ENCODE measurements at places on chromosomes 7 and 10.

- DNase-seq = no peak
These were observed 64.6 kb upstream of the CREB5 start for GRCh38 chr7:28347475-28348318.

GRCh38 chr7:90726623-90727022 is 130.5 kb downstream of the CDK14 start:
- DNase-seq = no peak

- no peak for DNase-seq
These were observed 145.1 kb downstream of the GRM8 start for GRCh38 chr7:127107601-127108007.

DNA sequence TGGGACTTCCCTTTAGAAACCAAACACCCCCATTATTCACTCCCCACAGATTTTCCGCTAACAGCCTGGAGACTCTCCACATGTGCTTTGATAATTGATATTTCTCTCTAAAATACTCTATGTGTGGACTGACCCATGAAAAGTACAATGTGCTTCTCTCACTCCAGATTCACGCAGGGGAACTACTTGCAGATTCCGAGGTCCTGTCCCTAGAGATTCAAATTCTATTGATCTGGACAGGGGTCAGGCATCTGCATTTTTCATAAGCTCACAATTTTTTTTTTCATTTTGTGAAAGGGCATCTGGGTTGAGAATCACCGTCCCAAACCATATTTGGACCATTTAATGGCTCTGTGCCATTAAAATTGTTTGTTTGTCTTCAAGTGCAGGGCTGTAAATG is 98.7 kb downstream of the CALCR start:
- no peak for DNase-seq

DNA sequence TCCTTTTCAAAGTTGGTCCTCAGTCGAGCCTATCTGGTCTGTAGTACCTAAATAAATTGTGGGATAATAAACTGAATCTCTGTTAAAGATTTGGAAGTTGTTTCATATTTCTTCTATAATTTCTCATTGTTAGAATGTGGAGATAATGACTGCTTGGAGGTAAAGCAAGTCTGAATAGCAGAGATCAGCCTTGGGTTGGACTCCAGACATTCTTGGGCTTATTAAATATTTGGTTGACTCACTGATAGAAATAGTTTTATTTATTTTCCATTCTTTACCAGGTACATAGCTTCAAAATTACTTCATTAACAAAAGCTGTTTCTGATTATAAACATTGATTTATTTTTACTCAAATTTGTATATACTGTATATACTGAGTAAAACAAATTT is 34.3 kb downstream of the TPST1 start:
- no peak for DNase-seq

GRCh38 chr7:133051066-133051465 is 30.8 kb downstream of the CHCHD3 start:
- DNase-seq = no peak

DNA sequence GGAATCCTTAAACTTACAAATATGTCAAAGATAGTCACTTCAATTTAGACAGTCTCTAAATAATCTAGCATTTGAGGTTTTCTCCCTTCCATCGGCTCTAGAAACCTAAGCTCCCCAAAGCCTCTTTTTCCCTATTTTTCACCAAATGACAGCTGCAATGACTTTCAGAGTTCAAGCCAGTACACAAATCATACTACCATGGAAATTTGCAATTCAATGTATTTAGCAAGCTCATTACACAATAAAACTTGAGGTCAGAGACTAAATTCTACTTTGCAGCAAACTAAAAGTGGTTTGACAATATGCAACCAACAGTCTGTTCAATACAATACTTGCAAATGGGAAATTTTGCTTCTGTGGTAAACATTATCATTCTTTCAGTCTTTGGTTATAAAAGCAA is 80.3 kb downstream of the SKIDA1 start:
- no peak for DNase-seq

DNA sequence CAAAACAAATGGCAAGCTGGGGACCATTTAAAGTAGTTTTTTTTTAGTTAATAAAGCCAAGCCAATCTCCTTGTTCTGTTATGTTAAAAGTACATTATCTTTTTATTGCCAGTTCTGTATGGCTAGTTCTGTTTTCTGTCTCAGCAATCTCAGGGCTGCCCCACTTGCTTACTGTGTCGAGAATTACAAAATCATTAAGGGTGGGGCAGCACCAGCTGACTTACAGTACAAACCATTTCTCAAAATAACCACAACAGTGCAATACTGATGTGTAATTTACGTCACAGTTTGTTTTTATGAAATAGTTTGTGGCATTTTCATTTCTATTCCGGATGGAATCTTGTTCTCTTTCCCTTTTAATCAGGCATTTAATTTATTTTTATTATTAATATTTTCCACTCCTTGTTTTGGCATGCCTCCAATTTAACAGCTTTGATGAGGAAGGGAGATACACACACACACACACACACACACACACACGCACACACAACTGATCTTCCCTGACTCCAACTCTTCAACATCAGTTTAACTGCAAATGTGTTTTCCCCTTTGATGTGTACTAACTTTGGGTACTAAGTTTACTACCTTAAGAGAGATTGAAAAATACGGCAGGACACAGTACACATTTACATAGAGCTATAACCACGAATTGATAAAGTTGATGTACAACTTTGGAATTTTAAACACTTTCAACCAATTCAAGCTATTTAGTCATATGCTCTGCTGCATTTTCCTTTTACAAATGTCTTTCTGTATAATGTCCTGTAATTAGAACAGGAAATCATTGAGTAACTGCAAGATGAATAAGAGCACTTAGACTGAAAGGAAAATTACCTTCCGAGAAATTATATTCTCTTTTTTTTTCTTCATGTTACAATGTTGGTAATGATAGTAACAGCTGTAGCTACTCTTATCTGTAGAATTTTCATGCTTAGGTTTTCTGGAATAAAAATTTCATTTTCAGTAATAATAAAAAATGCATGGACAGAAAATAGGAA is 91.5 kb downstream of the ARID5B start:
- DNase-seq = no peak

GRCh38 chr7:7585241-7585928 is 18.7 kb downstream of the MIOS start:
- DNase-seq = no peak

- DNase-seq = no peak
These were observed 2.9 kb upstream of the RBM20 start for GRCh38 chr10:110641256-110641655.

- DNase-seq = no peak
These were observed 28.7 kb downstream of the ZNF775 start for GRCh38 chr7:150407588-150408392.

DNA sequence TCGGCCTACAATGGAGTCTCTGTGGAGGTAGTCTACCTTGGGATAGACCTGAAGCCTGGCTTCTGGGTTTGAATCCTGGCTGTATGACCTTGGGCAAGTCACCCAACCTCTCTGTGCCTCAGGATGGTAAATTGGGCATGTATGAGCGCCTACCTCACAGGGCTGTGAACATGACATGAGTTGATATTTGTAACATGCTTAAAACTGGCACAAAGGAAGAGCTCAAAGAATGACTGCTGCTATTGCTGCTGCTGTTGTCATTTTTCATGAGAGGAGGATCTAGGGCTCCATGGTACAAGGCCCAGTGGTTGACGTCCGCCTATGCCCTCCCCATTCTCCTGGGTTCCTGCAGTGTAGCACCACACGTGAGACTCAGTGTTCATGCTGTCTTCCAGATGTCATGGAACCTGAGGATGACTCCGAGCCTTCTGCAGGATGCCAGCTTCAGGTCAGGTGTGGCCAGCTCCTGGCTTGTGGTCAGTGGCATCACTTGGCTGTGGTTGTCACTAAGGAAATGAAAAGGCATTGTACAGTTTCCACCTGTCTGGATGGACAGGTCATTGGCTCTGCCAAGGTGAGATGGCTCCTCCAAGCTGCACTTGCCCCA is 95.0 kb downstream of the WDFY4 start:
- no peak for DNase-seq

DNA sequence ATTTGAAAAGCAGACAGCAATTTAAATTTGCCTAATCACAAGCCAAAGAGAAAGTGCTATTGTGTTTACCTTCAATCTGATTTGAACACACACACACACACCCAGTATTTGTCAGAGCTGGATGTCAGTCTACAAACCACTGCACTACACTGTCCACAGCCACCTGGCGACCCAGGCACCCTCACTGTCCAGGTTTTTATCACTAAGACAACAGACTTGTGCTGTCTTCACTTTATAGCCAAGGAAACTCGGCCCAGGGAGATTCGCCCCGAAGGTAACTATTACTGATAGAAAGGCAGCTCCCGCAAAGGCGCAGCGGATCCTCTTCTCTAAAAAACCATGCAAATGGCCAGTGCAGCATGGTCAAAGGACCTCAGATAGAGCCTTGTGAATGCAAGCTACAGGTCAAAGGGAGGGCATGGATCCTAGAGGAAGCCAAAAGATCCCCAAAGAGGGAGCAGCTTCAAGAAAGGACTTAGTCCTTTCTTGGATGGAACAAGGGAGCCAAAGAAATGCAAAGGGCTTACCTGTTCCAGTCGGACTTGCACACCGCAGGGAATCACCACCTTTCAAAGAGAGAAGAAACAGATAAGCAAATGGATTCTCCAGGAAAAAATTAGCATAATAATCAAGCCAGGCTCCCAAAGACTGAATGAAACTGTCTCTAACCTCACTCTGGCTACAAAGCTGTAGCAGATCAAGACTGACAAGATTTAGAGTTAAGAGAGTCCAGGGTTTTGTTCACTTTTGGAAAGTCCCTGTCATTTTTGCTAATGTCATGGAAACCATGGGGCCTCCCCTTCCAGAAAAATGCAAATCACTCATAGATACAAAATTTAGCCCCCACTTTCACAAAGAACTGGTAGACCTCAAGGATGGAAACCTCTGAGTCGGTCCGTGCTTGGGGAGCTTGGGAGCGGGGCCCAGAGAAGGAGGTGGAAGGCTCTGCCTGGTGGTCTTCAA is 101.1 kb downstream of the TNS3 start:
- no peak for DNase-seq

DNA sequence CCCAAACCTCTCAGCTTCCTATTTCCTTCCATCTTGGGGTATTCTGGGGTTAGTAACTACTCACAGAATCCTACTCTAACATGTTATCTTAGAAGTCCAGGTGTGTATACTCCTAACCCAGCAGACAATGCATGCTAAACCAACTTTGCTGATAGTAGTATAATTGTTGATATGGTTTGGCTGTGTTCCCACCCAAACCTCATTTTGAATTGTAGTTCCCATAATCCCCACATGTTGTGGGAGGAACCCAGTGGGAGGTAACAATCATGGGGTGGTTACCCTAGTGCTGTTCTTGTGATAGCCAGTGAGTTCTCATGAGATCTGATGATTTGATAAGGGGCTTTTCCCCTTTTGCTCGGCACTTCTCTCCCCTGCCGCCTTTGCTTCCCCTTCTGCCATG is 135.1 kb downstream of the CHRM2 start:
- DNase-seq = no peak

DNA sequence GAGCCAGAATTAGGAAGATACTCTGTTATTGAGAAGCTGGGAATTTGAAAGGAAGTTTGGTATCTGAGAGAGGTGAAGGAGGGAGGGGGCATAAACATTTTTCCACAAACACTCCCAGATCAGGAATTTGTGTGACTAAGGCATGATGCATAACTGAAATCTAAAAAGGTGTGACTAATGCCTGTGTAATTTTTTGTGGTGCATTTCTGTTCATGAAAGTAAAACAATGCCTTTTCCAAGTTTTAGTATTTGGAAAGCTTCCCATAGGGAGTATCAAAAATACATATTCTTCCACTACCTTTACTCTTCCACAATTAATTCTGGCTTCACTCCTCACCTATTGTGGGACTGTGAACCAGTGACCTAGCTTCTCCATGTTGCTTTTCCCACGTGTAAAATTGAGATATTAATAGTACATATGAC is 56.4 kb upstream of the CAV2 start:
- DNase-seq = no peak

DNA sequence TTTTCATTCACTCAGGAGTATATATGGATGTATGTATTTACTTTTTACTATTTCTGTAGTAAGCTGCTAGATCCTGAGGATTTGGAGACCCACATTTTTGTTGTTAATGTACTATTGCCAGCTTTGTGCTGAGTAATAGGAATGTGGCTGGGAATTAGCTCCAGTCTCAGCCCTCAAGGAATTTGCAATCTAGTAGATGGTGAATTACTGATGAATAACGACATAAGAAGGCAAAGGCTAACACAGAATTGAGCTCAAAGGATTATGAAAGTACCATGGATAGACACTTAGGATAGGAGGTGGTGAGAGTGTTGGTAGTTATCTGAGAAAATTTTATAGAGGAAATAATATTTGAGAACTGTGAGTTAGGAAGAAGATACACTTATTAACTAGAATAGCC is 19.9 kb downstream of the CASD1 start:
- DNase-seq = no peak

- no peak for DNase-seq
These were observed 107.4 kb downstream of the SH3PXD2A start for GRCh38 chr10:103748020-103748419.

DNA sequence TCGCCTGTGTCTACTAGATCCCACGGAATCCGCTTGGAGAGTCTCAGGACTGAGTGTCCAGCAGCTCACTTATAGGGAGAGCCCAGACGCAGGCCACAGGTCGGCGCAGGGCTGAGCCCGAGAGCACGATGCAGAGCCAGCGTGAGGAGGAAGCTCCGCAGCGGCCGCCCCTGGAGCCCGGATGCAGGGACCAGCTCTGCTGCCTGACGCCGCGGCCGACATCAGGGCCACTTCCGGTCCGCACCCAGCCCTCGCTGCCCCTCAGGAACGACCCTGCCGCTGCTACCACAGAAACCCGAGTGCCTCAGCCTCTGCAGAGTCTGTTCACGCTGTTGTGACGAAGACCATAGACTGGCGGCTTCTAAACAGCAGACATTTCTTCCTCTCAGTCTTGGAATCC is 275.8 kb upstream of the PPP2R2D start:
- DNase-seq = no peak

GRCh38 chr7:66535414-66536329 is 93.0 kb upstream of the KCTD7 start:
- no peak for DNase-seq

DNA sequence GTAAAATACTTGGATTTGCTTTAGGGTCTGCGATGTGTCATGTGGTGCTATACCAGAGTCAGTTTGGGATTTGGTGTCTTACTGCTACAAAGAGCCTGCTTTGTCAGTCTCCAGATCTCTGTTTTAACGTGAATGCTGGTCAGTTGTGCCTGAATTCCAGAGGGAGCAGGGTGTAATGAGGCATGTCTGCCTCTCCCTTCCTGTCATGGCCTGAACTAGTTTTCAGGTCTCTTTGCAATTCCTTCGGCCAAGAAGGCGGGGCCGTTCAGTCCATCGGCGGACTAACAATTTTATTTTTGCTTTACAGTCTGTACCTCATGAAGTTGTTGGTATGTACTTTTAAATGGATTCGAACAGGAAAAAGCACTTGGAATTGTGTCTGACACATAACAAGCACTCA is 465.1 kb upstream of the ADARB2 start:
- no peak for DNase-seq

GRCh38 chr10:74255888-74256357 is 104.9 kb downstream of the ADK start:
- no peak for DNase-seq

DNA sequence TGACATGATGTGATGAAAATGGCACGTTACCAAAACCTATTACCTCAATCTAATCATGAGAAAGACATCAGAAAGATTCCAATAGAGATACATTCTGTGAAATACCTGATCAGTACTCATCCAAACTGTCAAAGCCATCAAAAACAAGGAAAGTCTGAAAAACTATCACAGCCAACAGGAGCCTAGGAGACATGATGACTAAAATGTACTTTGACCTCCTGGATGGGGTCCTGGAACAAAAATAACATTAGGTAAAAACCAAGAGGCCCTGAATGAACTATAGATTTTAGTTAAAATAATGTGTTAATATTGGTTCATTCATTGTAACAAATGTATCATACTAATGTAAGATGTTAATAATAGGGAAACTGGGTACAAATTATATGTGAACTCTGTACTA is 113.9 kb upstream of the LRGUK start:
- DNase-seq = no peak
